Mesothelial cell of epicardium (in vitro differentiated cells): ENCODE measurements at places on chromosomes 7 and 10.

DNA sequence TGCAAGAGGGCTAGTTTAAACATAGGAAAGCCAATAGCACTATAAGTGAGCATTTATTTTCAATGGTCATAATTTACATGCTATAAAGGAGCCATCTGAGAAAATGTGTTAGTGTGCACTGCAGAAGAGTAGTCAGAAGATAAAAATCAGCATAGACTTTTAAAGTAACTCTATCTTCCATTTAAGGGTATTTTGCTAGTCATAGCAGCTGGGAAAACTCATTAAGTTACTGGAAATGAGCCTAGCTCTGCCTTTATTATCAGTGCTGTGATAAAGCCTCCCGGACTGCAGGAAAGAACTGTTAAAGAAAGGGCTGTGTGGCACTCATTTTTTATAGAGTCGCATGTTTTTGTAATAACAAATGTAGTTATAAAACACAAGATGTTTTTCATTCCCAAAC is 825.8 kb upstream of the POM121L12 start:
- no peak for DNase-seq

GRCh38 chr7:30562498-30562897 is 32.2 kb upstream of the GARS1 start:
- no peak for DNase-seq

DNA sequence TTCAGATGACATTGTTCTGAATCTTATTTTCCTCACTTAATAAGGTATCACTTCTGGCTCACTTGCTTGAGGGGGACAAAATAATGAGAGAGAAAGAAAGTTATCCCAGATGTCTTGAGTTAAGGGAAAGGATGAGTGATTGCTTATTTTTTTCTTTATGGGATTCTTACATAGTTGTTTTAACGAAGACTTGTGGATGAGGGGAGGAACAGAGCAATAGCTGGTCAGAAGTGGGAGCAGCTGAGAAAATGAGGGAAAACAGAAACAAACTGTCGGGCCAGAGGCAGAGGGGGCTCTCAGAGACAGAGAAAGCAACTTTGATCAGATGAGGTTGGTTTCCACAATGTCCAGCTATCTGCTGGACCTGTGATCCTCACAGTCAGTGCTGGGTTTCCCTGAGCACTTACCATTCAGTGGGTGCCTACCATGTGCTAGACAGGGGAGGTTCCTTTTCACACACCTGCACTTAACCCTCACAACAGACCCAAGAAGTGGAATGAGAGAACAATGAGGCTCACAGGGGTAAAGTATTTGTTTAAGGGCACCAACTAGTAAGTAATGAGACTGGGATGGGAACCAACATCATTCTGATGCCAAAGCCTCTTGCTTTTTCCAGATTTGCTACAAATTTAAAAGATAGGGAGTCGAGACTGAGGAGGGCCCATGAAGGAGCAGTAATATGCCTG is 64.2 kb downstream of the BICC1 start:
- no peak for DNase-seq

DNA sequence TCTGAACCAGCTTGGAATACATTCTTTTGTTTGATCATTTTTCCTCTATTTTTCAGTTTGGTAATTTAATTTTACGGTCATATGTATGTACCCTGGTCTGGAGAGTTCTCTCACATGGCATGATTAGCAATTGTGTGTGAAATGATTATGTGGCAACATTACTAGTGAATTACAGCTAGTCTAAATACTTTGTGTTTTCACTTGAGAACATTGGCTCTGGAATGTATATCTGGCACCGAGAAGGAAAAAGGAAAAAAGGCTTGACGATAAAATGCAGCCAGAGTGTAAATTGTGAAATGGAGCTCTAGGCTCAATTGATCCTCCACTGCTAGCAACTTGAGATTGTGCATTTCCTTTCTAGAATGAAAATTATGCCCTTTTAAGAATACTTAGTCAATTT is 397.2 kb downstream of the EXOC4 start:
- no peak for DNase-seq

- no peak for DNase-seq
These were observed 14.8 kb upstream of the LSM8 start for GRCh38 chr7:118169146-118169545.

DNA sequence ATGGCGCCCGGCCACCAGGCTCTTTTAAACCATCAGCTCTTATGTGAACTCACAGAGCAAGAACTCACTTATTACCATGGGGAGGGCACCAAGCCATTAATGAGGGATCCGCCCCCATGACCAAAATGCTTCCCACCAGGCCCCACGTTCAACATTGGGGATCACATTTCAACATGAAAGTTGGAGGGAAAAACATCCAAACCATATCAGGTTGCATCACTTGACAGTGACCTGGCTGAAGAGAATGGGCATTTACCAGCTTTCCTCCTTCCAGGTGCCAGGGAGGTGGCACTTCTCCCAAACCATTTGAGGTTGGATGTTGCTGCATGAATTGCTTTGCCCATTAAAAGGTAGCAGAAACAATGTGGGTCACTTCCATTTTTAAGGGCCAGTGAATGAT is 115.6 kb upstream of the TNS3 start:
- DNase-seq = no peak
